ENCODE measurements at places on chromosomes 13 and 19.

DNA sequence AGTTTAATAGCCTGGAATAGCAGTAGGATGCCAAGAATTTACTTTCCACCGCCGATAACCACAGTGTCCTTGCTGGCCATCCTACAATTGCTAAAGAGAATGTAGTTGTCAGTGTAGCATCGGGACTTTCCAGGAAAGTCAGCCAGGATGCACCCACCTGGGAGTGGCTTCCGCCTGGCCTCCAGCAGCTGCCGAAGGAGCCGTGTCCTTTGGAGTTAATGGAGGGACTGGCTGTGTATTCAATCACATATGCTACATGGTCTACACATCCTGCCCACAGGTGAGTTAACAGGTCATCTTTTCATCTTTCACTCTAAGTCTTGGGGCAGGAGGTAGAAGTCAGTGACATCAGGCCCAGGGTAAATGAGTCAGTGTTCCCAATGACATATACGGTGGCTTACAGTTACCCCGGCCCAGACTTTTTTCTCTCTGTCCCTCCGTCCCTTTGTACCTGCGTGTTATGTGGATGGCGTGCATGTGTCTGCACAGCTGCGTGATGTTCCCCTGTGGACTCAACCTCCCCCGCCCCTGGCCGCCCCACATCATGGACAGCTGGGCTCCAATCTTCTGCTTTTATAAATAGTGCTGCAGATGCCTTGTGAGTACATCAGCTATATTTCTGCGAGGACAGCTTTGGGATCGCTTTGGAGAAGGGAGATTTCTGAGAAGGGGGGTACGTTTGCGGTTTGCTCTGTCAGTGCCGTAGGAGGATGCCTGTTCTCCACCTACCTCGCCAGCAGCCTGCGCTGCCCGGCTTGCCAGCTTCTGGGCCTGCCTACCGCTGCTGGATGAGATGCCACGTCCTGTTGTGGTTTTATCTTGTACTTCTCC, 63.1 kb downstream of the ATP11A start:
- DNase-seq: no peak

DNA sequence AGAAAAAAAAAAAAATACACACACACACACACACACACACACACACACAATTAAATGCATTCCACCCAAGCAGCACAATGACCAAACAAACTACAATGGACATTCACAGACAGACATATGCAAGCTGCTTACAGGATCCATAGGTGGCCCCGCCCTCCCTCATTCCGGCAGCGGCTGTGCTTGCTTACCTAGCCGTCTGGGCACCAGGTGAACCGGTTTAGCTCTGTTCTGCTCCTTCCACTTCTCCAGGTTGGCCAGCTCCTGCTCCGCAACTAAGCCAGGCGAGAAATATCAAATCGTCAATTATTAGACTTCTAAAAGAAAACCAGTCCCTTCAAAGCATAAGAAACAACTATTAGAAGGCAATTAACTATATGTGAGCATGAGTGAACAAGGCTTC, 23.1 kb downstream of the EPSTI1 start:
- peak; percentile 53 for DNase-seq

- no peak for DNase-seq
Measured at GRCh38 chr13:112756967-112757758, 67.3 kb downstream of the ATP11A start.

DNA sequence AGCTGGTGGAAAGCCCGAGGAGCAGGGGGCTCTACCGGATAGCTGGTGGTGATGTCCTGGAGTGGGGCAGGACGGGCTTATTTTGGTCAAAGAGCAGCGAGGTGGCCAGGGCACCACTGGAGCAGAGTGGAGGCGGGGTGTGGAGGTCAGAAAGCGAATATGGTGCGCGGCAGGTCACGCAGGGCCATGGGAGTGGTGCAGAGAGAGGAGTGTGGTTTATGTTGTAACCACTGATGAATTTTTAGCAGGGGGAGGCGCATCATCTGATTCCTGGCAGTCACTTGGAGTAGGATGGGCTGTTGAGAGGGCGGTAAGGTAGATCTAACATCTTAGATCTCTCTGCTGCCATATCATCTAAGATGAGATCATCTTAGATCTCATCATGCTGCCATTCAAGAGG, 1.4 kb upstream of the ZNF414 start:
- no peak for DNase-seq

DNA sequence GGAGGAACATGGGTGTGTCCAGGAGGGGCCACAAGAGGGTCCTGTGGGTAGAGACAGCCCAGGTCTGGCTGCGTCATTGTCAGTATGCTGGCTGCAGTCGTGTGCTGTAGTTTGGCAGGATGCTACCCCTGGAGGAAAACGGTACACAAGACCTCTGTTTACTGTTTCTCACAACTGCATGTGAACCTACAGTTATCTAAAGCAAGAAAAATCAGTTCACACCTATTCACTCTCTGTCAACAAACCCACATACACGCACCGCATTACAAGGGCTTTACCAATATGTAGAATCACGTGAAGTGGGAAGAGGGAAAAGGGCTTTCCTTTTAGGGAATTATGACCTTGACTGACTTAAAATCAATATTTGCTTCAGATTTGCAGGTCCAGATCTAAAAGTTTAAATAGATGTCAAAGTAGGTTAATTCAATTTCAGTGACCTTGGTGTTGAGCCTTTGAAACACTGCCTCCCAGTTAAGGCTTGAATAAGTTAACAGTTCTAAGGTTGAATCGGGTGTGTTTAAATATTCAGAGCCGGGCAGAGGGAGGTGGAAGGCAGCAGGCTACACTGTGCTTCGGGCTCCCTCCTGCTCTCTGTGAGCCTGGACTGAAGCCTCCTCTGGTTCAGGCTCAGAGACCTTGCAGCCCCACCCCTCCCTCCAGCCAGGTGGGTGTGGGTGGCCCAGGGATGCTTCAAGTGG, 17.2 kb upstream of the MCF2L start:
- no peak for DNase-seq

- no peak for DNase-seq
Measured at GRCh38 chr13:81726037-81726726, 1385.3 kb upstream of the SPRY2 start.

DNA sequence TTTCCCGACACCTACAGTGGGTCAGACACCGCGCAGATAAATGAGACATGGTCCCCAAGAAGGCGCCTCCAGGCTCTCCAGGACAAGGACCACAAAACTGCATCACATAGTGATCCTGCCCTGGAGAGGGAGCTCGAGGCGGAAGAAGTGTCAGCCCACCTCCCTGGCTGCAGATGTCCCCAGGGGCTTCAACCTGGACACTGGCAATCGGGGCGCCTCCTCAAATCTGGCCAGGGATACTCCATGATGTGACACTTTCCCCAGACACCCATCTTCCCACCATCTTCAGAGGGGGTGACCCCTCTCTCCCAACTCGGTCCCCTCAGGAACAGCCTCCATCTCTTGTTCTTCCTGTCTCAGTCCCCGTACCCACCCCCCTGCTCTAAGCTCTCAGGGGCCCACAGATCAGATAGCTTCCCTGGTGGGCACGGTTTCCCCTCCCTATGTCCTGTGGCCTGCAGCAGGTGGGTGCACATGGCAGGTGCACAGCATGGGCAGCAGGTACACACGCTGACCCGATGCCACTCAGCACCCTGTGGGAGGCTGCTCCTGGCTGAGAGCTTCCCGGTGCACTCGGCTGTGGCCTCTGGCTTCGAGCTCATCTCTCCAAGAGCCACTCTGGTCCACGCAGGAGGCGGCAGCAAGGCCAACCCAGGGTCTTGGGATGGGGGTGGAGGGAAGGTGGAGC, 61.2 kb downstream of the PEPD start:
- DNase-seq: no peak

- DNase-seq: no peak
Measured at GRCh38 chr19:35442091-35442490, 6.0 kb upstream of the FFAR2 start.

- no peak for DNase-seq
Measured at GRCh38 chr13:104043184-104043583, 977.0 kb upstream of the SLC10A2 start.

GRCh38 chr13:29943273-29943672, 92.9 kb upstream of the UBL3 start:
- no peak for DNase-seq

DNA sequence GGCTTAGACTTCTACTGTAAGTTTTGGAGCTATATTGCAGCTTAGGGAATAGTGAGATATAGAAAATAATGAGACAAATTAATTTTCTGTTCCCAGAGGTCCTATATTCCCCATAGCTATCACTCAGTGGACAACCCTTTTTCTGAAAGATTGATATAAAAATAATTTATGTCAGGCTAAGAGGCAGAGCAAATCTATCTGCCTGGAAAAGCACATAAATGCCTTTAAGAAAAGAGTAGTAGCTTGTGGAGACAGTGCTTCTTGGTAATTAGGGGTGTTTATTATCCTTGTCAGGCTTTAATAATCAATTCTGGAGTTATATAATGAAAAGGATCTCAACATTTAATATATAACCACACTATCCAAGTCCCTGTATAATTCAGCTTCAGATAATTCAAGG, 1162.8 kb upstream of the PCDH20 start:
- no peak for DNase-seq

- DNase-seq: no peak
Measured at GRCh38 chr13:45809801-45810394, 41.7 kb downstream of the SIAH3 start.

DNA sequence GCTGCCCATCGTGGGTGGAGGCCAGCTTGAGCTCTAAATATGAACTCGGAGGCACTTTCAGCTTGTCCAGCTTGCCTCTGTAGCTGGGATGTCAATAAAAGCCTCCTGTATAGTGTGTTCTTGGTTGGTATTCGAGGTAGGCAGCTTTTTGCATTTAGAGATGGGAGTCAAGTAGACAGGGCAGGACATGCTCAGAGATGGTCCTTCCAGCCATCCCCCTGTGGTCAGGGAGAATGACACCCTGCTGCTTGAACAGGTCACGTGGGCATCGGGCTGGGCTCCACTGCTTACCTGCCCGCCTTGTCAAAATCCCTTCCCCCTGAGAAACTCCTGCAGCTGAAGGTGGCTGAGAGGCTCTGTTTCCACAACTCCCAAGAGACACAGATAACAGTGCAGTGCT, 302.5 kb downstream of the ZNF536 start:
- no peak for DNase-seq

- peak; percentile 65 for DNase-seq
Measured at GRCh38 chr19:47613165-47614020, 4.5 kb downstream of the BICRA start.

- DNase-seq: no peak
Measured at GRCh38 chr13:35765366-35765765, 288.9 kb upstream of the MAB21L1 start.

DNA sequence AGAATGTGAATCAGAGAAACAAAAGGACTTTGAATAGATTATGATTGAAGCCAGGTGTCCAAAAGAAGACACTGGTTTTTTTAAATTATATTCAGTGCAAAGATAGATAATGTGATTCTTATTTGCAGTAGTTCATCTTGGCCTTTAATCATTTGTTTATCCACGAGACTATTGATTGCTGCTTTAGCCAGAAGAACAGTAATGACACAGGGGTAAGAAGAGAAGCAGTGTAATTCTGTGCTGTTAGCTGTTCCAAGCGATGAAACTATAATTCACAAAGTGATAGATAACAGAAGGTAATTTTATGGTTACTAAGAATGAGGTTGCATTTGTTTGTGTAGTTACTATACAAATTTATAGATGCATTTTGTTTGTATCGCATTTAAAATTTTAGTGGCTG, 311.6 kb downstream of the MZT1 start:
- no peak for DNase-seq

DNA sequence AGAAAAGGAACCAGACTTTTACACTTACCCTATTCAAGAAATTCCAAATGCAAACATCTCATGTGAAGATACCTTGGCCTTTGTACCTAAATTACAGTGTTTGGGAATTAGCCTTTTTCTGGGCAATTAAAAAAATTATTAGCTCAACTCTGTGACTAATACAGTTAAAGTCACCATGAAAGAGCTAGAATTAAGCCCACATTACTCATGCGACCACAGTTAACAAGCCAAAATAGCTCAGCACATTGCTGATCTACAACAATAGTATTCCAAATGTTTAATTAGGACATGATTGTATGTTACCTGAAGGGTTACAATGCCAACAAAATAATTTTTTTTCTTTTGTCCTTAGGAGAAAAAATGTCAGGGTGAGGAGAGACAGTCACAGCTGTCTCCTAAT, 263.6 kb upstream of the GPC6 start:
- no peak for DNase-seq

DNA sequence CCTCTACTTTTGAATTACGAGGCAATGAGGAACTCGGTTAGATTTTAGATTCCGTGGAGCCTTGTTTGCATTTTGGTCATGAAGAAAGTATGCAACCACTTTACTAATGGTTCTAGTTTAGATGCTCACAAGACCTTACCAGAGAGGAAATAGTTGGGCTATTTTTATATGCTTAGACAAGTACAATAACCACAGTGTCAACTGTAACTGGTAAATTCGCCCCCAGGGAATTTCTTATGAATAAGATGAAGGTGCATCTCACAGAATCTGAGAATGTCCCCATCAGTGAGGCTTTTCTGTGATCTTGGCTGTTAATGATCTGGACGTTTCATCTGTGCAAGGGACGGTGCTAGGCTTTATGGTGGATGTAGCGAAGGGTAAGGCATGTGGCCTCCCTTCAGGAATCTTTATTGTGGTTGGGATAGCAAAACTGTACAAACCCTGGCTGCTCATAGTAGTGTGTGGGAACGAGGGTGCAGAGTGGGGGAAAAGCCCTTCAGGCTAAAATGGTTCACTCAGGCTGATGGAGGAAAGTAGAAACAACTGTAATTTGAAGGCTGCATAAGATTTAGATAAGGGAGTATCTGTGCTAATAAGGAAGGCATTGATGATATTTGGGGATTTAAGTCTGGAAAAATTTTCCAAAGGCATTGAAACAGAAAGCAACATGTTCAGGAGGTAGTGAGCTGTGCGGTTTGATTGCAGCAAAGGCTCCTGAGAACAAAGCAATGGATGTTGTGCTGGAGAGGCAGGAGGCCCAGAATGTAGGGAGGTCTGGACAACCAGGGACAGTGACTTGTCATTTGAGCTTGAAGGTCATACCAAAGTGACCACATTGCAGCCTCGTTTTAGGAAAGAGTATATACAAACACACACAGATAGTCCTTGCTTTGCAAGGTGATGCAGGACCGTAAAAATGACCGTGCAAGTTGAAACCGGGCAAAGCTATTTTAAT, 28.4 kb downstream of the UBAC2 start:
- DNase-seq: no peak

- DNase-seq: no peak
Measured at GRCh38 chr13:113622791-113623490, 35.1 kb downstream of the ATP4B start.
